ENCODE measurements at places on chromosomes 11 and 22.

DNA sequence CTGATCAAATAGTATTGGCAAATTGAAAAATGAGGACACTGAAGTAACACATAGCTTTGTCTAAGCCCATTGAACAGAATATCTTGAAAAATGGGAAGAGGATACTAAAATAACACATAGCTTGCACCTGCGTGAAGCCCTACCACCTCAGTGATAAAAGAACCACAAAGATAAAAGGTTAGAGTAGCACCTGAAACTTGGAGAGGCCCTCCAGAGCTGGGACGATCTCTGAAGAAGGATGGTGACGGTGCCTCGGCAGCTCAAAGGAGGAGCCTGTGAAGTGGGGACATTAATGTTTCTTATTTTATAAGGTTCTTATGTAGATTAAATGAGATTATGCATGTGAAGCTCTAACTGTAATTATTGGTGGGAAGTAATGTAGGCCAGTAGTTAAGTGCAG, 23.1 kb upstream of the ARHGAP42 start:
- no peak for DNase-seq

GRCh38 chr11:43819926-43820325, 60.7 kb upstream of the ALKBH3 start:
- no peak for DNase-seq

- no peak for DNase-seq
These were observed 3.1 kb downstream of the DRD4 start for GRCh38 chr11:640021-640706.

GRCh38 chr11:74636630-74637184, 44.3 kb downstream of the POLD3 start:
- no peak for DNase-seq

DNA sequence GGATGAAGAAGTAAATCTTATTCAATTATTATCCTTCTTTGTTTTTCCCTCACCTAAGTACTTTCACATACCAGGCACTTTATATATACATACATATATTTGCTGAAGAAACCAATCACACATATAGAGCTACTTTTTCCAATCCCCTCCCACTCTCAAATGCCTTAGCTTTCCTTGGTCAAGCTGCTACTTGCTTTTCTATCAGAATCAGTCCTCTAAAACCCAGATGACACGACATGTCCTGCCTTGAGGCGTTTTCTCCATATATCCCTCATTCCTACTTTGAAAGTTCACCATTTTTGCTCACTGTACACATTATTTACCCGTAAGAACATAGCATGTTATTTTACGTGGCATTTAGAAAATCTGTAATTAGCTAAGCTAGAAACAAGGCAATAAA, 5.4 kb downstream of the RAB38 start:
- no peak for DNase-seq

GRCh38 chr11:2466869-2467694, 22.3 kb downstream of the KCNQ1 start:
- no peak for DNase-seq

GRCh38 chr11:12017243-12017678, 8.8 kb upstream of the DKK3 start:
- DNase-seq: no peak

- no peak for DNase-seq
These were observed 301 bp upstream of the ADM2 start for GRCh38 chr22:50481045-50481439.

GRCh38 chr22:28795932-28796856, 4.2 kb downstream of the XBP1 start:
- no peak for DNase-seq

DNA sequence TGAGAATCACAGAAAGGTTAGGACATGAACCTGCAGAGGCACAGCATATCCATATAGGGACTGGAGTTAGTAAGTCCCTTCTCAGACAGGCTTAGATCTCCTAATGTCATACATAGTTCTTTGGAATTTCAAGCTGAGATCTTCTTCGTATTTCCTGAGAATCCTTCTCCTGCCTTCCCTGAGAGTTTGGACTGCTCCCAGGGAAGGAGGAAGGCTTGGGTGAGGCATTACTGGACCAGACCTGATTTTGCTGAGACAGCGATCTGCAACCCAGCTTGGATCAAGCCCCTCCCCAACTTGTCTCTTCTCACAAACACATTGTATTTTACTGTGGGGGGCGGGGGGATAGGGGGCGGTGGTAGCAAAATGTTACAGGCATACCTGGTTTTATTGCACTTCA, 108.5 kb downstream of the TSPAN18 start:
- no peak for DNase-seq

DNA sequence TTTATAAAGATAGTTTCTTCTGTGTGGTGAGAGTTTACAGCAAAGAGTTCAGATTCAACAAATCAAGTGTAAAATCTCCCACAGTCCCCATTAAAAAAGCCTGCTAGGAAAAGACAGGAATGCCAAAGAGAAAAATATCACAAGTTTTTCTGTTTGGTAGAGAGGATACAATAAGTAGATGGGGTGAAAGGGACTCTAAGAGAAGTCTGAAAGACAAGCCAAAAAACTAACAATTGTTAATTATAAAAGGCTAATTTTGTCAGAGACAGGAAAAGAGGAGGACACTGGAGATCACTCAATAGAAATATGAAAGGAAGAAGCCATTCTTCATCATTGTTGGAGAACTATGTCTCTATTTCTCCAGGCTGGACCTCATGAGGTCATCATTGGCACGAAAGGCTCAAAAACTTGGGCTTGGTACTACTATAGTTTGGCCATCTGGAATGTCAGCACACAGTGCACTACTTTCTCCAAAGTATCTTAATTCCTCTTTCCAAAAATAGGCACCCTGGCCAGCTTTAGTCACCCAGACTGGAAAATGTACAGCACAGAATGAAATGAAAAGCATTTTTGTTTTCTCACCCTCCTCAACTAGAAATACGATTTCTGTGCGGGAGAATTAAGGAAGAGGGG, 531 bp upstream of the SOX6 start:
- peak; percentile 21 for DNase-seq

- DNase-seq: no peak
These were observed 7.7 kb upstream of the MMP12 start for GRCh38 chr11:102882389-102883024.

DNA sequence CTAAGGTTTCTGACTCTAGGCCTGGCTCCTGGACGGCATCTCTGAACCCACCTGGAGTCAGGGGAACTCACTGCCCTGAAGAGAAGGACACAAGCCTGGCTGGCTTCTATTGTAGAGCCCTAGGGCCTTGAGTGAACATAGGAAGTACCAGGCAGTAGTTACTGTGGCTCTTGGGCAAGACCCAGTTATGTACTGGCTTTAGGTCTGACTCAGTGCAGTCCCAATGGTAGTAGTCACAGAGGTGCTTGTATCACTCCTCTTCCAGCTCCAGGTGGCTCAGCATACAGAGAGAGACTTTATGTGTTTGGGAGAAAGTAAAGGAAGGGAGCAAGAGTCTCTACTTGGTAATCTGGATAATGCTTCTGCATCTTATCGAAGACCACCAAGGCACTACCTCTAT, 13.9 kb upstream of the PAK1 start:
- DNase-seq: no peak

DNA sequence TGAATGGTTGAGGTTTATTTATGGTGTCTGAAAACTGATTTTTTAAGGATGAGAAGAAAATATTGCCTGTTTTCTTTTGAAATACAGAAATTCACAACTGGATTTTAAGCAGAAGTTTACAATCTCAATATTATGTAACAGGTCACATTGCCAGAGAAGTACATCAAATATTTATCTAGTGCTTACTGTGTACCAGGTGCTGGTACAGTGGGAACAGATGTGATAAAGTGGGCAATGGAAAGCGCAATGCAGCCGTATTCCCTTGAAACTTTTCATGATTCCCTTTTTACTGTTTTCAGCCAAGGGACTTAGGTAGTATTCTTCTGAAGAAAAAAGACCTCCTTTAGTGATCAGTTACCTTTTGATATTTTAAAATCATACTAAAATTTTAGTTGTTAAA, 49.6 kb downstream of the TTC17 start:
- no peak for DNase-seq

DNA sequence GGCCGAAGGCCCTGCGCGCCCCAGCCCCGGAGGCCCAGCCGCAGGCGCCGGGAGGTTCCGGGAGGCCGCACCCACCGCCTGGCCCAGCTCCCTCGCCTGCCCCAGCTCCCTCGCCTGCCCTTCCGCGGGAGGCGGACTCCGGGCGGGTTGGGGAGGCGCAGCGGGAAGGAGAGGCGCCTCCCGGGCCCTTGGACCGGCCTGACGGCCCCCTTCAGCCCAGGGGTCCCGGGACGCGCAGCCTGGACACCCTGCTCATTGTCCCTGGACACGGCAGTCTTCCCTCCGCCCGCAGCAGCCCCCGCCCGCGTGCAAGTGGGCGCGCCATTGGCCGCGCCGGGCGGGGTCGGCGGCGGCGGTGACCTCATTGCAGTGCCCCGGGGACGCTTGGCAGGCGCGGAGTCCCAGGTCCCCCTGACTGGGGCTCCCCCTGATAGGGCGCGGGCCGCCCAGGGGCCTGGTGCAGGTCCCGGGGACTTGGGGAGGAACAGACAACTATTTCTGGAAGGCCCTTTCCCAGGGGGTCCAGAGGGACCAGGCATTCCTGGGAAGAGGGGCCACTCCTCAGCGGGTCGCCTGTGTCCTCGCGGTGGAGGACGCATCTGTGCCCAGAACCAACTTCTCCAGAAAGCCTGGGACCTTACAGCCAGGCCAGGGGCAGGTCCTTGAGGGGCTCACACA, 501 bp downstream of the CD151 start:
- DNase-seq: no peak

GRCh38 chr22:19809741-19810140, 44.9 kb downstream of the GNB1L start:
- DNase-seq: no peak

DNA sequence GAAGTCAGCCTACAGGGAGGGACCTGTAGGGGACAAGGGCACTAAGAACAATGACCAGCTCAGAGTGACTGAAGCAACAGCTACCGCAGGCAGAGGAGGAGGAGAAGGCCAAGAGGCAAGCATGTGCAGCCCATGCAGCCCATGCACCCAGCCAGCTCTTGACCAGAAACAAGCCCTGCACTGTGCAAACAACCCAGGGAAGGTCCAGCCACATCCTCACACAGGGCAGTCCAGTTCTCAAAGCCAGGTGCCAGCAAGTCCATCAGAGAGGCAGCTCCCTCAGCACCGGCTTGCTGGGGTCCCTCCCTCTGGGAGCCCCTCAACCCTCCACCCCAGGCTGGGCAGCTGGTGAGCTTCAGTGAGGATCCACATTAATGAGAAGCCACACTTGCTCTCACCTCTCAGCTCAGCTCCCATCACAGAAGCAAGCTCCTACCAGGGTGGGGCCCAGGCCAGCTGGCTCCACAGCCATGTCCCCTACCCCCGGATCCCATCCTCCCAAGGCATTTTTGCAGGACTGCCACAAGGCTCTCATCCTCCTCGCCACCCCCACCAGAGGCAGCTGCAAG, 7.1 kb downstream of the DGCR2 start:
- DNase-seq: no peak

DNA sequence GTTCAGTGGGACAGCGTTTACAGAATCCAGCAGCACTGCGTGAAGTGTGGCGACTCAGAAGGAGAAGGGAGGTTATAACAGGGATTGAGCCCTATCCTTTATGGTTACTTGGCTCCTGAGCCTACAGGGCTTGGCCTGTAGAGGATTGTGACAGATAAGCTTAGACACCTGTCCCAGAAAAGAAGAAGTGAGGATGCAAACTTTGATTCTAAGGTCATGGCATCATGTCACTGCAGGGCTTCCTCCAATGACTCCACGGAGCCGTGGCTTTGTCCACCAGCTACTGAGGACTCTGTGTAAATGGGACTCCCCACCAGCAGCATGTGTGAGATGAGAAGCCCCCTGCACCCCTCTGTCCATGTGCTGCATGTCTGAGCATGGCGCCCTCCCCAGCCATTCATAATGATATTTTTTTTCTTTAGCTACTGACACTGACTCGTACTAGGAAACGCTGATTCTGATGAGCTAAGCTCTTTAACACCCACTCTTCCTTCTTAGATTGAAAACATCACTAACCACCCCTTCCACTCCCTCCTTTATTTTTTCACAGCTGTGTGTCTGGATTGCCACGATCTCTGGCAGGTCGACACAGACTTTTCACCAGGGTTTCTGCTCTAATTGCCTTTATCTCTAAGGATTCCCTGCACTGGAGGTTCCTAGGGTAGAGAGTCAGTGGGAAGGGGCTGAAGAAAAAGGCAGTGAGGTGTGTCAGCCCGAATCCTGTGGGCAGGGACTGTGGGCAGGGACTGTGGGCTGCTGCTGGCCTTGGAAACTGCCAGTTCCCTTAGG, 65.5 kb upstream of the TTC12 start:
- DNase-seq: no peak

GRCh38 chr22:29030618-29031226, 30.9 kb downstream of the C22orf31 start:
- DNase-seq: no peak

GRCh38 chr11:2777386-2777785, 77.6 kb upstream of the KCNQ1OT1 start:
- DNase-seq: no peak

- DNase-seq: no peak
These were observed 29.3 kb downstream of the CLPB start for GRCh38 chr11:72405009-72405408.

GRCh38 chr22:30890686-30891442, 77.7 kb downstream of the MORC2 start:
- no peak for DNase-seq

- DNase-seq: no peak
These were observed 3.0 kb upstream of the RFPL3 start for GRCh38 chr22:32354360-32355351.

- DNase-seq: no peak
These were observed 16.4 kb upstream of the OR6X1 start for GRCh38 chr11:123770712-123771111.

DNA sequence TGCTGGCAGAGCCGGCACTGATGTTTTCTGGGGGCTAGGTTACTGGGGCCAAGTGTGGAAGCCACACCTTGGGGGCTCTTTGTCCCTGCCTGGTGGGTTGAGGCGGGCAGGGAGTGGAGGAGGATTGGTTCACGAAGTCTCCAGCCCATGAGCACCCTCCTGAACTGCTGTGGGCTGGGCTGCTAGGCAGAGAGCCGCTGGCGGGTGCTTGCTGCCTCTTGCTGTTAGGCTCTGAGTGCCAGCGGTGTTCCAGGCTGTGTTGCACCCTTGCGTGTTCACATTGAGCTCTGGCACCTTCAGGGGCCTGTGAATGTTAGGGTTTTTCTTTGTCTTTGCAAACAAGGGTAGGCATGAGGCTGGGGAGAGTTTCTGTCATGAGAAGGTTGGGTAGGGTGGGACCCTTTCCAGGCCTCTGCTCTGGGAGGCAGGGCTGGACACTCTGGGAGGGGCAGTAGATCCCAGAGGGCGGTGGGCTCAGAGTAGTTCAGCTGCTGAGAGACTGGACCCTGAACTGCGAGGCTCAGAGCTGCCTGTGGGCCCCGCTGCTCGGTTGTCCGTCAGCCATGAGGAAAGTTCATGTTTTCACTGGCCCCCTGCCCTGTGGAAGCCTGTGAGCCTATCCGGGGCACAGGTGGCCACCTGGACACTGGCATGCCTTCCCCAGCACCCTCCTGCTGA, 24.0 kb upstream of the TMEM191C start:
- no peak for DNase-seq

DNA sequence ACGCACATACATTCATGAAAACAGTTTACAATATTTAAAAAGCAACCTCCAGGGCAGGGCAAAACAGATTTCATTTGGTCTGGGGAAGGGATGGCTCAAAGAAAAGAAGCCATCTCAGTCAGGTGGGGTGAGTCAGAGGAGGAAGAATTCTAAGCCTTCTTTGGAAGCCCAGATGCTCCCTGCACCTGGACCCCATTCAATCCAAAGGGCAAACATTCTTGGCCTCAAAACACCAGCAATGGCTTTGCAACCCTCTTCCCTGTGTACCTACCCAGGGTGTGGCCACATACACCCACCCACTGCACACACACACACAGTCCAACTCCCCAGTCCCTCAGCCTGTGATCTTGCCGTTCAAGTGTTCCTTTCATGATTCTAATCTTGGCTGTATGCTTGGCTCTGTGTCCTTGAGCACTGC, 2.0 kb downstream of the KCNE3 start:
- no peak for DNase-seq
